GM12878 (cell line): ENCODE measurements at places on chromosomes 1 and 21. TPM values are rescaled to one million over a fixed set of nuclear protein-coding genes. Genes with fewer than 3 reads are reported as not detected.

- DNase-seq: no peak
Measured at GRCh38 chr1:209886219-209886536, 51.8 kb upstream of the SYT14 start.

CNST gene
- 15.2 and 16.2 TPM in 2 replicates for polyA plus RNA-seq

DNA sequence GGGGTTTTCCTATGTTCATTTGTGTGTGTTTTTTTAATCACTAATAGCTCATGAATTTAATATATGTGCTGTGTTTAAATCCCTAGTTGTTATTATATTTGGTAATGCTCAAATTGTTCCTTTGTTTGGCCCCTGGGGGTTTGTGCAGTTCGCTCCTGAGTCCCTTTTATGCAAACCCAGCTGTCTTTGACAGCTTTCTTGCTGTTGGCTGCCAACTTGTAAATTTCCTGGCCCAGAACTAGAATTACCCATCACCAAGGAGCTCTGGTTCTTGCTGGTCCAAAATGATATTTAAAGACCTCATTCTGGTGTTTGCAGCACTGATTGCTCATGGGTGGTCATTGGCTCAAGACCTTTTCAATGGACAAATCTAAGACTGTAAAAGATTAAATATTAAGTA is 39.6 kb upstream of the PGBD5 start:
- no peak for DNase-seq

GRCh38 chr1:22552021-22552420 is 11.3 kb upstream of the EPHA8 start:
- DNase-seq: no peak

GRCh38 chr1:119338004-119338403 is 30.6 kb upstream of the HAO2 start:
- DNase-seq: no peak

PGBD2 gene
- 6.3 and 6.5 TPM in 2 replicates for polyA plus RNA-seq

DNA sequence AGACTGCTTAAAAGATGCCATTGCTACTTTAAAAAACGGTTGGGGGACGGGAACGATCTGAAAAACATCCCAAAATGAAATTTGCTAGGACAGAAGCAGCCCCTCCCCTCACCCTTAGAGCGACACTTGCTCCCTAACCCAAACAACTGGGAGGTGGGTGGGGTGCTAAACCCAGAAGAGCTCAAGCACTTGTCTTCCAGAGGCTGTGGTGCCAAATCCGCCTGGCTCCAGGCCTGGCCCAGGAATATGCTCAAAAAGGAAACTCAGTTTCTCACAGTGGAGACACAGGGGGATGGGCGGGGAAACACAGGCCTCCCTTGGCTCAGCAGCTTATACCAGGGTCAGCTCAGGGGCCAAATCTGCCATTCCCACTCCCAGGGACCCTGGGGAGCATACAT is 644 bp upstream of the PBXIP1 start:
- no peak for DNase-seq

GRCh38 chr1:233491953-233492620 is 121.8 kb upstream of the KCNK1 start:
- no peak for DNase-seq
